ENCODE measurements at places on chromosomes 7 and 10.

- DNase-seq: no peak
Measured at GRCh38 chr7:7526006-7526405, 9.7 kb downstream of the COL28A1 start.

- DNase-seq: no peak
Measured at GRCh38 chr7:128247640-128248194, 6.6 kb downstream of the LEP start.

GRCh38 chr10:13614530-13615332 lies 28.0 kb downstream of the PRPF18 start:
- DNase-seq: no peak

GRCh38 chr7:105794741-105795729 lies 81.4 kb downstream of the ATXN7L1 start:
- DNase-seq: no peak

DNA sequence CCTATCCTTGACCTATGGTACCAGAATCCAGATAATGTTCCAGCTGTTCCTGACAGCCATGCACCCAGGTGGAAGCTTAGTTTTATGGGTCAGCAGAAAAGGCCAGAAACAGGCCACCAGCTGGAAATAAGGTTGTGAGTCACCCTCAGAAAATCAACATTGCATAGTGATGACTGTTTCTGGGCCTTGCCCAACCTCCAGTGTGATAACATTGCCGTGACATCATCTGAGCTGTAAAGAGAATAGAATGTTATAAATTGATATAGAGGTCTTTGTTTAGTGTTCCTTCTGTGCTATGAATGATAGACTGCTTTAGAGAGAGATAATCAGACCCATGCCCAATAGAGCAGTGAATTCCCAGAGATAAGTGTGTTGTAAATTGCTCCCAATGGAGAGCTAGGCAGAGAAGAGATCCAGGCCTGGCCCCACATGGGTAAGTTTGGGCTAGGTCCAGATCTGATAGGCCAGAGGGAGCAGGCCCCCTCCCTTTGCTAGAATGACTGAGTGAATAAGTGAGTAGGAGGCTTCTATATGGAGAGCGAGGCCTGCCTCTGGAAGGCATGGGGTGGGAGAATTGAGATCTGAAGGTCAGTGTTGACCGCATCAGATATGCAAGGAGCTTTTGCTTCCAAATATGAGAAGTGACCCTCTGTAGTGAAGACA lies 14.2 kb upstream of the HPS1 start:
- DNase-seq: no peak

DNA sequence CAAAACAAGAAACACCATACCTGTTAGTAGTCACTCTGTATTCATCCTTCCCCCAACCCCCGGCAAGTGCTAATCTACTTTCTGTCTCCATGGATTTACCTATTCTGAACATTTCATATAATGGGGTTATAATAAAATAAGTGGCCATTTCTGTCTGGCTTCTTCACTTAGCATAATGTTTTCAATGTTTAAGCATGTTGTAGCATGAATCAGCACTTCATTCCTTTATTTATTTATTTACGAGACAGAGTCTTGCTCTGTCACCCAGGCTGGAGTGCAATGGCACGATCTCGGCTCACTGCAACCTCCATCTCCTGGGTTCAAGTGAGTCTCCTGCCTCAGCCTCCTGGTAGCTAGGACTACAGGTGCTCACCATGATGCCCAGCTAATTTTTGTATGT lies 69.2 kb downstream of the HIP1 start:
- DNase-seq: no peak

GRCh38 chr7:2851497-2851896 lies 7.4 kb upstream of the GNA12 start:
- no peak for DNase-seq

GRCh38 chr10:5949009-5949759 lies 28.2 kb downstream of the IL15RA start:
- no peak for DNase-seq

GRCh38 chr7:93530701-93531100 lies 43.8 kb downstream of the CALCR start:
- DNase-seq: no peak
